ENCODE measurements at places on chromosomes 3 and 15. TPM values are rescaled to one million over a fixed set of nuclear protein-coding genes. Genes with fewer than 3 reads are reported as not detected.

DNA sequence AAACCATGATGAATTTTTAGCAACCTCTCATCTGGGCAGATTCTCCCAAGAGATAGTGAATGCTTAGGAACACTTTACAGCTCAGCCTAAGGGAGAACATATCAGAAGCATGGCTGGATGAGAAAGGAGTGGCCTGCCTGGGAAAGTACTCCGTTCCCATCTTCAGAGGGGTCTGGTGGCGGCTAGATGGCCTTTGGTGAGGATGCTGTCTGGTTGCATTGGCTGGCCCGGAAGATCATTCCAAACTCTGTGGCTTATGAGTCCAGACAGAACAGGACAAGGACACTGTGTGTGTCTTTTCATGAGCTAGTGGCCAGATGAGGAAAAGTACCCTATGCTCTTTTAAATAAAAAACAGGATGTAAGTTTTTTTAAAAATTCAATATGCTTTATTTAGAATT is 51.2 kb downstream of the CRTC3 start:
- DNase-seq, result no peak

- DNase-seq, result no peak
Observed at GRCh38 chr3:24060055-24060454, 115.0 kb downstream of the NR1D2 start.

The BMF gene
- 3.0 TPM for total RNA-seq

The PPIP5K1 gene
- 22.7 TPM for total RNA-seq

GRCh38 chr3:126456211-126456610 is 19.5 kb downstream of the ZXDC start:
- DNase-seq, result peak; percentile 52

DNA sequence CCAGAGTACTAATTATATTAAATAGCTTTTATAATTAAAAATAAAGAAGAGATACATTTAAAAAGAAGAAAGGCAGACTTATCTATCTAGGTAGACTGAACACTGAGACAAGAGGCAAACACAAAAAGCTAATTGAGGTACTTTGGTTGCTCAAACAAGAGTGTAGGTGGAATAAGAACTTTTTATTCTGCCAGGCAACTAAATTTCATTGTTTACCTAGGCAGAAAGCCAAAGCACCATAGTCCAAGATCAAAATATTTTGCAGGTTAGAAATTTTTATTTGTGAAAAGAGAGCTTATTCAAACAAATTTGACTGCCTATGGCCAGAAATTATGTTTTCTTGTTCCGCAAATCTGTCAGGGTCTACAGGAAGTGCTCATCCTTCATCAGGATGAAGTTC is 499.6 kb upstream of the GBE1 start:
- no peak for DNase-seq

DNA sequence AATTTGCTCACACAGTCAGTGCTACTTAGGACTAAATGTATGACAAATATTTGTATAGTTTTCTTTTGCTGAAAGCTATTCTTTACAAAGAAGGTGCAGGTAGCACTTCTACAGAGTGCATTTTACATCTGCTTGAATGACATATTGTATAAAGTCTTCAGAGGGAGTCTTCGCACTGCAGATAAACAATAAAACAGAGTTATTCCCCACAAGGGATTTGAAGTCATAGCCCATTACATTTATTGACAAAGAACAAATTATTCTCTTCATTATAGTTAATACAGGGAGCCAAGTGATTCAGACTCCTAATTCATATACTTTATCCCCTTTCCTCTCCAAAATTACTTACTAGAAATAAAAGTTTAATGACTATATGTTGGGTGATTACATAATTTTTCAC is 529.7 kb downstream of the EDEM1 start:
- DNase-seq, result no peak

GRCh38 chr3:197015790-197016736 is 13.6 kb downstream of the MELTF start:
- DNase-seq, result peak; percentile 79

- no peak for DNase-seq
Observed at GRCh38 chr3:182793663-182794454, 555 bp downstream of the ATP11B start.

- DNase-seq, result no peak
Observed at GRCh38 chr3:36957862-36958686, 13.2 kb upstream of the TRANK1 start.

GRCh38 chr15:74724570-74725224 is 631 bp downstream of the CYP1A1 start:
- no peak for DNase-seq

Data from posterior vena cava (tissue), 2 donors.